ENCODE measurements at places on chromosomes 2 and 18.
A peak's percentile ranks its signal among the peaks of the same experiment; 100 is the strongest.

DNA sequence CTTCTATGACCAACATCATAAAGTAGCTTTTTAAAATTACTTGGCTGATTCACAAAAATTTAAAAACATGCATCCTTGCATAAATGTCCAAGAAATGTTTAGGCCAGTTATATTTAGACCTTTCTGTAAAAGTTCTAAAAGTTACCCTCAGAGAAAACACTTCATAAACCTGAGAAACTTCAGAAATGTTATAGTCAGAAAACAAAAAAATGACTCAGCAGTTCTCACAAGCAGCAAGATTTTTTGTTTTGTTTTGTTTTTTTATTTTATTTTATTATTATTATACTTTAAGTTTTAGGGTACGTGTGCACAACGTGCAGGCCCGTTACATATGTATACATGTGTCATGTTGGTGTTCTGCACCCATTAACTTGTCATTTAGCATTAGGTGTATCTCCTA is 648.1 kb downstream of the LRP1B start:
- no peak for DNase-seq

- DNase-seq = no peak
These were observed 201.9 kb upstream of the SPRED2 start for GRCh38 chr2:65634304-65634703.

DNA sequence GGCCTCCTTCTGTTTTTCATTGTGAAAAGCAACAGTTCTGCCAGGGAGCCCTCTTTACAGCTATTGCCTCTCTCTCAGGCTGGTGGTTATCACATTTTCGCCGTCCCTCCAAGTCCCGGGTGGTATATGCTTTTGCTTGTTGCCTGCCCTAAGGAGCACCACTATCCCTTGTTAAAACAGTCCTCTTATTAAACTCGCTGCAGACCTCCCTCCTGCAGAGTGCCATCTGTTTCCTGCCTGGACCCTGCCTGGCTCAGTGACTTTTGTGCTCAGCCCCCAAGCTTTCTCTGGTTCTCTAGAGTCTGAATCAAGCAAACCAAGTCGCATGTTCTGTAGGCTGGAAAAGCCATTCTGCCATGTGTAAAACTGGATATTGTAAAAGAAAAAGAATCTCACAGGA is 72.1 kb upstream of the FHL2 start:
- no peak for DNase-seq

GRCh38 chr2:126568734-126569133 is 87.2 kb upstream of the GYPC start:
- no peak for DNase-seq

DNA sequence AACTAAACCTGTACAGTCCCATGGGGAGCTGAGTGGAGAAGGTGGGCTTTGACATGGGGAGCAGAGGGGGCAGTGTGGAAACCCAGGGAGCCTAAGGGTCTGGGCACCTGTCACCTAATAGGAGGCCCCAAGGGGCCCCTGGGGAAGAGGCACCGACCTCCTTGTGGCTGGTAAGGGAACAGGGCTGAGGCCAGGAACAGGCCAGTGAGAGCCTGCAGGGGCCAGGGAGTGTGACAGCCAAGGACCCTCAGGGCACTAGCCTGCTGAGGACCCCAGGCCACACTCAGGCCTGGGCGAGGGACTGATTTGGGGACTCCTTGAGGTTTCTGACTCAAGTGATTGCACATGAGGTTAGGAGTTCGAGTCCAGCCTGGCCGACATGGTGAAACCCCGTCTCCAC is 24.5 kb upstream of the ALPP start:
- DNase-seq = no peak

- no peak for DNase-seq
These were observed 83.0 kb downstream of the TAF4B start for GRCh38 chr18:26309281-26309680.

DNA sequence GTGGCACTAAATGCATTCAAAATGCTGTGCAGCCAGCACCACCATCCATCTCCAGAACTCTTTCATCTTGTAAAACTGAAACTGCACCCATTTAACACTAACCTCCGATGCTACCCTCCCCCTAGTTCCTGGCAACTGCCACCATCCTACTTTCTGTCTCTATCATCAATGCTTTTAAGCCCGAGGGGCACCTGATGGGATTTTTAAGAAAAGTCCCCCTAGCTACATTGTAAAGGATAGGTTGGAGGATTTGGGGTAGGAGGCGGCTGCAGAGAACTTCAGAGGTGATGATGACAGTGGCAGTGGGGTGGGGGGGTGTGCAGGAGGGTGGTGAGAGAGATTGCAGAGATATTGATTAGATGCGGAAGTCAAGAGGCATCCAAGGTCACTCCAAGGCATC is 10.8 kb upstream of the YWHAQ start:
- DNase-seq = no peak

DNA sequence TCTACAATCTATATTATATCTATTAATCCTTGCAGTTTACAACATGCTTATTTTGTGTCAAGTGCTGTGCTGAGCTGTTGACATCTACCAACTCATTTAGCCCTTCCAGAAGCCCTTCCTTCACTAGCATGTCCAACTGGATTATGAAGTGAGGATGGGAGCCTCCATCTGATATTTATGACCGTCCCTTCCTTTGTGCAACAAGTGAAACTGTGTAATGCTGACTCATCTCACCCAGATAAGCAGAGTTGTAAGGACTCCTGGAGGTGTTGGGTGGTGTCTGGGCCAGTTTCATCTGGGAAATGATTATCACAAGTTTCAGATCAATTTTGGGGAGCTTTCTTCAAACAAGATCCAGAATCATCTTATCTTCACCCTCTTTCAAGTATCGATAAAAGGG is 156.6 kb upstream of the ETAA1 start:
- DNase-seq = no peak

GRCh38 chr2:182404975-182405561 is 21.8 kb downstream of the PDE1A start:
- DNase-seq = no peak

- DNase-seq = no peak
These were observed 142.0 kb downstream of the RTP5 start for GRCh38 chr2:242011516-242011915.

GRCh38 chr2:7703543-7704144 is 786.4 kb downstream of the RNF144A start:
- no peak for DNase-seq

DNA sequence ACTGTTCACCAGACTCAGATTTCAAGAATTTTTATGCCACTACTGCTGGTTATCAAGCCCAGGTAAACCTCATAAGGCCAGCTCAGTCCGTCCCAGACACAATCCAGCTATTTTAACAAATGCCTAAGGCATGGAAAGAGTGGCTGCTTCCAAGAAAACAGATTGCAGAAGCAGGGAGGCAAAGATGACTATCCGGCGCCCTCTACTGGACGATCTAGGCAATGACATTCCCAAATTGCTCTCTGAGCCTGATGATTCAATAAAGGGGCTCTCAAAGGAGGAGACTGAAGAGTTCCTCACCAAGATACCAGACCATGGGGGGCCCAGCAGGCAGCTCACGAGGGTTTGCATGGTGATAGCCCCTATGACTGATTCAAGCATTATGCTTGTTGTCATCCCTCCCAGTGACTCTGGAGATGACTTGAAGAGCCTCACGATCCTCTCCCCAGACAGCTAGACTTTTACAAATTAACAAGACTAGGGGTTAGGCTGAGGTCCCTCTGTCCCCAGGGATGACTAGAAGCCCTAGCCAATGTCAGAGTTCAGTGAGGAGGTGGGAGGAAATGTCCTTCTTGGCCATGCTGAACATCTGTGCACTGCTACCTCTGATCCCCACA is 25.0 kb downstream of the SERPINB8 start:
- peak; percentile 13 for DNase-seq

DNA sequence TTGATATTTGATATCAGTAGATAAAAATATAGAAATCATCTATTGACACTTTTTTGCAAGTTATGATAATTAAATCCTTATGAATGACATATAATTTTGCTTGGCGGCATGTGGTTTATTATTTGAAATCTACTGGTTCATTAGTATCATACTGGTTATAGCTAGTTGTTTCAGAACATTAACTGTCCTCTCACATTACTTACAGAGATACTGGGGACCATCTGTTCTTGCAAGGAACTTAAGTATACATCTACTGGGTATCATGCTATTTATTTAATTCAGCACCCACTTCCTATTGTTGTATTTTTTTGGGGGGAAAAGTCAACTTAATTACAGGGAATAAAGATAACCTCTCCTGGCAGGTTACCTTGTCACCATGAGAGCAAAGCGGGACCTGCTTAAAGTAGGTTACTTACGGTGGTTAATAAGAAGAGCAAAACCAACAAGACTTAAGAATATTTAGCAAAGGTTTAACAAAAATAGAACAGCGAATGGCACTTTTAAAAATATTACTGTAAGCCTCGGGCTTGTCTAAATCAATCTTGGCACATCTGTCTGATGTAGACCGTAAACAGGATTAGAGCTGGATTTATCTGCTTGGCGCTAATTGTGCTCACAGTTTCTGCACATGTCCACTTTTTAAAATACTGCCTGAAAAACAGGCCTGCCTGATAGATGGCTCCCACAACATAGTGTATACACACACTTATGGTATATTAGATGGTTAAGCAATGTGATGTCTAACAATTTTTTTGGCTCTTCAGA is 41.8 kb downstream of the CERKL start:
- DNase-seq = no peak

GRCh38 chr2:50722776-50723175 is 309.2 kb downstream of the NRXN1 start:
- no peak for DNase-seq

DNA sequence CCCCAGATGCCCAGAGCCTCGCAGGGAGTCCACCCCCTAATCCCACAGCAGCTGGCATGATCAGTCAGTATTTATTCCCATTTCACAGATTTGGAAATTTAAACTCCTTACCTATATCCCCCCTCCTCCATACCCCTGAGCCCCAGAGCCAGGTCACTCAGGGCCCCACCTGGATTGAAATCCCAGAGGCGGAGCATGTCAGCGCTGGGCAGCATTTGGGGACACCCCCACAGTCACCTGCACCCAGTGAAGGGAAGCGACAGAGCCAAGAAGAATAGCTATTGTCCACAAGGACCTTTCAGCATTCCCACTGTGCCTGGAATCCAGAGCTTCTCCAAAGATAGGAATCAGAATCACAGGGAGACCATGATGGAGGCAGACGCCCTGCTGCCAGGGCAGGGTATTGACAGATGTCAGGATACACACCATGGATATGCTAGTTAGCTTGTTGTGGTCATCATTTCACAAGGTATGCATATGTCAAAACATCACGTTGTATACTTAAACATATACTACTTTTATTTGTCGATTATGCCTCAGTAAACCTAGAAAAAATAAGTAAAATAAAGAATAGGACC is 968 bp upstream of the ASTL start:
- no peak for DNase-seq

DNA sequence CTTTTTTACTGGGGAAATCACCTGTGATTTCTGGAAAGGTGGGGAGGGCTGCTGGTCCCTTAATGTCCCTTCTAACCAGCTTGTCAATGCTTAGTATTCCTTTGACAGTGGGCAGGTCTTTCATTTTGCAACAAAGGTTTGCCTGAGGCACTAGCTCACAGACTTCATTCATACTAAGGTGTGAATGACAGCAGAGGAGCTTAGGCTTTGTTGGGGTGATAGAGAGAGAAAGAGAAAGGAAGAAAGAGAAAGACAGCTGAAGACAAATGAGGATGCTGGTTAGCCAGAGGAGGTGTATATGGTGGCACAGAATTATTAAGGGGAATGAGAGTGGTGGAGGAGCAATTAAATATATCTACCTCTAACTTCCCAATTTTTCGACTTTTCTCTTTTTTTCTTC is 28.9 kb upstream of the GTF2A1L start:
- no peak for DNase-seq

DNA sequence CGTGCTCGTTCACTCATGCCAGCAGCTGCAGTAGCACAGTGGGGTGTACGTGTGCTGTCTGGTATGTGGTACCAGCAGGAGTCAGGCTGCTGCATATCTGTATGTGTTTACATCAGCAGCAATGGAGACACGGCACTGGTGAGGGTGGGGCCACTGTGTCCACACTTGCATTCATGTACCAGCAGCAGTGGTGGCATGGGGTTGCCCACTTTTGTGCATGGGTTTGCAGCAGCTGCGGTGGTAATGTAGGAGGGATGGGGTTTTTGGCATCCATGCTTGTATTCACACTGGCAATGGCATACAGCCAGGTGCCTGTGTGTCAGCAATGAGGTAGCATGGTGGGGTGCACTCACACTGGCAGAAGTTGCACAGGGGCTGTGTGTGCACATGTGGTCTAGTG is 187.8 kb downstream of the KCNJ3 start:
- DNase-seq = no peak

DNA sequence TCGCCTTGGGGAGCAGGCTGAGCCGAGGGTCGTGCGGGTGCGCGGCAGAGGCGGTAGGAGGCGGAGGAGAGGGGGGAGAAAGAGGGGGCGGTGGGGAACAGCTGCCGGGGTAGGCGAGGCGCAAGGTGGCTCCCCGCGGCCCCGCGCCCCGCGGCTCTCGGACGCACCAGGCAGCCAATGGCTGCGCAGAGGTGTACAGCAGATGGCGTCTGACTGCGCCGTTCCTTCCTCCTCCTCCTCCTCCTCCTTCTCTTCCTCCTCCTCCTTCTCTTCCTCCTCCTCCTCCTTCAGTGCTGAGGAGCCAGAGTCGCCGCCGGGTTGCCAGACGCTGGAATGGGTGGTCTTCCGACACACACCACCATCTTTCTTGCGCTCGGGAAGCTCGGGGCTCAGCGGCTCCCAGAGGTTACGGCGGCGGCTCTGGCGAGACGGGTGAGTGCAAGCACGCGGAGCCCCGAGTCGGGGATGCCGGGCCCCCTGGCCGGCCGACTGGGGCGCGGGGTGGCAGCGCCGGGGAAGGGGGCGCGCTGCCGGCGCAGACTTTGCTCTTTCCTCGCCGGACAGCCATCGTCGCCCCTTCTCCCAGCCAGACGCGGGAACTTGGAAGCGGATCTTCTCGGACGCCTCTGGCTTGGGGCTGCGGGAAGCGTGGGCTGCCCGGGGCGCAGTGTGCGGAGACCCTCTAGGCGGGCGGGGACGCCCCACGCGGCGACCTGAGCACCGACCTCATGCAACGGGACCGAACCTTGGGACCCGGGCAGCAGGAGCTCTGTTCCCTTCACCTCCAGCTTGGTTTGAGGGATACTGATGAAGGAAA is at the start of gene THSD7B:
TSS of gene THSD7B (plus strand) at position 290 of the 817 bp plus-strand sequence. CDS start 116,634 bp downstream, outside the sequence.
- DNase-seq = no peak

DNA sequence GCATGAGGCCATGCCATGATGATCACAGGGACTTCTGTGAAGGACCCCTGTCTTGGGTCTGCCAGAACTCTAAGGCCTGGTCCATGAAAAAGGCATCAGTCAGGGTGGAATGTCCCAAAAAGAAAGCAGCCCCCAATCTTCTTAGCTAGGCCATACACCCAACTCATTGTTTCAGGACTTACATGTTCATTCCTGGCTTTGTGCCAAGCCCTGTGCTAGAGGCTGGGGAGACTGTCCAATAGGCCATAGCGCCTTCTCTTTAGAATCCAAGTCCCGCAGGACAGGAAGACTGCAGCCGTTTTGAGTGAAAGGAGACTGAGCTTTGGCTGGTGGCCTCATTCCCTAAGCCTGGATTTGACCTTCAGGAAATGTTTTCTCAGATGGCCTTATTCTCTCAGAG is 247.3 kb downstream of the PRKCE start:
- no peak for DNase-seq

- no peak for DNase-seq
These were observed 53.7 kb downstream of the CD8B2 start for GRCh38 chr2:106540886-106541285.

GRCh38 chr2:47690132-47690531 is 92.8 kb upstream of the MSH6 start:
- DNase-seq = no peak

GRCh38 chr2:44295633-44296359 is 20.5 kb downstream of the SLC3A1 start:
- DNase-seq = no peak

- no peak for DNase-seq
These were observed 205.1 kb downstream of the MEMO1 start for GRCh38 chr2:31805688-31806087.

- no peak for DNase-seq
These were observed 708 bp upstream of the RIF1 start for GRCh38 chr2:151408788-151409600.
